NCI-H1092 treated with DMSO at 0.1 percent for 48 hours (cell line): ENCODE measurements at places on chromosomes 6 and 20.

DNA sequence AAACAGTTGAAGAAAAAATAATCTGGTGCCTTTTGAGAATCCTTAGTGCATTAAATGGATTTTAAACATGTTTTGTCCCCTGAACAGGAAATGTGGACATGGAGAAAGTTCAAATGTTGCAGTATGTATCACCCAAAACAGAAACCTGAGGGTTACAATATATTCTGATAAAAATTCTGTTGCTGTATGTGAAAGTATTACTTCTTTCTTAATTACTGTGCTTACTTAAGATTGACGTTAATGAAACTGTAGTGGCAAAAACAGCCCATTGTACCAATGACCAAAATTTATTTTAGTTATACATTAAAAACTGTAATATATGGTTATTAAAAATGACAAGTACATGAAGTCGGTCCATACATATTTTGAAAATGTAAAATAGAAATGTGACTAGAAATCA lies 100.6 kb downstream of the PRDM1 start:
- DNase-seq: no peak

GRCh38 chr20:2296524-2297356 lies 939 bp downstream of the TGM3 start:
- DNase-seq: no peak

- DNase-seq: no peak
Observed at GRCh38 chr6:163098827-163099479, 315.6 kb upstream of the QKI start.

- DNase-seq: no peak
Observed at GRCh38 chr6:7138046-7138531, 30.3 kb downstream of the RREB1 start.

- no peak for DNase-seq
Observed at GRCh38 chr6:161651949-161652348, 378.1 kb upstream of the AGPAT4 start.

GRCh38 chr20:50885781-50886180 lies 45.5 kb downstream of the ADNP start:
- DNase-seq: no peak

DNA sequence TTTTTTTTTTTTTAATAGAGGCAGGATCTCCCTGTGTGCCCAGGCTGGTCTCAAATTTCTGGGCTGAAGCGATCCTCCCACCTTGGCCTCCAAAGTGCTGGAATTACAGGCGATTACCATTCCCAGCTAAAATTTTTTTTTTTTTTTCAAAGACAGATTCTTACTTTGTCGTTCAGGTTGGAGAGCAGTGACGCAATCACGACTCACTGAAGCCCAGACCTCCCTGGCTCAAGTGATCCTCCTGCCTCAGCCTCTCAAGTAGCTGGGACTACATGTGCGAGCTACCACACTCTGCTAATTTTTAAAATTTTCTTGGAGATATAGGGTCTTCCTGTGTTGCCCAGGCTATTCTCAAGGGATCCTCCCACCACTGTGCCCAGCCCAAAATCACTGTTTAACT lies 58.0 kb upstream of the MYO6 start:
- DNase-seq: no peak

GRCh38 chr6:89536231-89536630 lies 102.3 kb downstream of the LYRM2 start:
- DNase-seq: no peak
